ENCODE measurements at places on chromosomes 6 and 20.

DNA sequence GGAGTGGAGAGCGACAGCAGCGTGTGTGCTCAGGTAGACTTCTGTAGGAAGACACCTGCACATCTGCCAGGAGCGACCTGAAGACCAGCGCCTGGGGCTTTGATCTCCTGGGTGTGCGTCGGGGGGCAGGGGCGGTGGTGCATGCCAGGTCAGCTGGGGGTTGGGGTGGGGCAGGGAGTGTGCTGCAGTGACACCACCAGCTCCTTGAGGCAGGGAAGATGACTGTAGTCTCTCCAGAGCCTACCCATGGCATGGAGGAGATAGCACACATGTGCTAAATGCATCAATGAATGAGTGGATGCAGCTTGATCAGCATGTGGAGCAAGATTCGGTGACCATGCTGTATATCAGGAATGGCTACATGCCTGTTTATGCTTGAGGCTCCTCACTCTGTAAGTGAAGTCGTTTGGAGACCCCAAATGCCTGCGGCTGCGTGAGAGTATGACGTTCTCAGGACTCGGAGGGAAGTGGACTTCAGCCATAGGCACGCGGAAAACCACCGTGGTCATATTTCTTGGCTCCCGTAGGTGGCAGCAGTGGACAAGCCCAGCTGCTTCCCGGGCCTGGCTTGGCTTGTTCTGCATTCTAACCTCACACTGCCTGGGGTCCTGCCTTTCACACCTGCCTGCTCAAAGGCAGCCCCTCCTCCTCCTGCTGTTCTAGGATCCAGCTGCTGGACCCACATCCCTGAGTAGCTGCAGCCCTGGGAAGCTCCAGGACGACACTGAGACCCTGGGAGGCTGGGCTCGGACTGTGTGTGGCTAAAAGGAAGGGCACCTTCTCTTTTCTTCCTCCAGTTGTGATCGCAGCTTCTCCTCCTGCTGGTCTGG, 39.4 kb upstream of the KCNK16 start:
- DNase-seq, result peak; percentile 43

GRCh38 chr6:21166754-21167153, 426.8 kb upstream of the SOX4 start:
- no peak for DNase-seq

DNA sequence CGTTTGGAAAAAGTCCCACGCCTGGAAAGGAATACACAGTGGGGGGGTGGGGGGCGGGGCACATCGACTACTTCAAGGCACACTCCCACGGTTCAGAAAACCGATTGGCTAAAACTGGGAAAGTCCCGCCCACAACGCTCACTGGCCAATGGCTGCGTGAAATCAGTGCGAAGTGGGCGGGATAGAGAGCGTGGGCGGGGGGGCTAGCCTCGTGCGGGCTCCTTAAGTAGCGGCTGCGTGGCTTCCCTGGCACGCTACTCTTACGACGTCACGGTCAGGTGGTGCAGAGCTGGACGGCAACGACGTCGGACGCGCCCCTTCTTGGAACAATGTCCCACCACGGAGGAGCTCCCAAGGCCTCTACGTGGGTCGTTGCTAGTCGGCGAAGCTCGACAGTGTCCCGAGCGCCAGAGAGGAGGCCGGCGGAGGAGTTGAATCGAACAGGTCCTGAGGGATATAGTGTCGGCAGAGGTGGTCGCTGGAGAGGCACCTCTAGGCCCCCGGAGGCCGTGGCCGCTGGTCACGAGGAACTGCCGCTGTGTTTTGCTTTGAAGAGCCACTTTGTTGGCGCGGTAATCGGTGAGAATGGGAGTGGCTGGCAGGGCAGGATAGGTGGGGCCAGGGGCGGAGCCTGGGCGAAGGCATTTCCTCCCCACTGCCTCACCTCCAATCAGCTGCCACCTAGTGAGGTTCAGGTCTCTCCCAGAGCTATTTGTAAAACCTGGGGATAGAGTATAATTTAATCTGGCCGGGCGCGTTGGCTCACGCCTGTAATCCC, at the start of gene DDX43:
Gene DDX43 (plus strand): TSS at position 252 of the 778 bp plus-strand sequence. CDS start 78 bp downstream, at position 330.
- DNase-seq, result peak; percentile 47

DNA sequence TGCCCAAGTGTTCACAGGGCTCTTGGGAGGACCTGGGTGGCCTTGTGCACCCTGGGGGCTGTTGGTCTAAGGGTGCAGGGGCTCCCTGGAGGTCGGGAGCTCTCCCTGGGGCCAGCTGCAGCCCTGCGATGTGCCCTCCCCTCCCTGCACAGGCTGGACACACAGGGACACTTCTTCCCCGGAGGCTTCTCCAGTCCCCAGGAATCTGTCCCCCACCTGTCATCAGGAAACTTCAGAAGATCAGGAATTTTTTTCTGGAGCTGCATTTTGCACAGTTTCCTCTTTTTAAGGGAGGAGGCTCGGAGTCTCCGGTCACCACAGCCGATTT, 66.9 kb upstream of the BHLHE23 start:
- DNase-seq, result no peak

DNA sequence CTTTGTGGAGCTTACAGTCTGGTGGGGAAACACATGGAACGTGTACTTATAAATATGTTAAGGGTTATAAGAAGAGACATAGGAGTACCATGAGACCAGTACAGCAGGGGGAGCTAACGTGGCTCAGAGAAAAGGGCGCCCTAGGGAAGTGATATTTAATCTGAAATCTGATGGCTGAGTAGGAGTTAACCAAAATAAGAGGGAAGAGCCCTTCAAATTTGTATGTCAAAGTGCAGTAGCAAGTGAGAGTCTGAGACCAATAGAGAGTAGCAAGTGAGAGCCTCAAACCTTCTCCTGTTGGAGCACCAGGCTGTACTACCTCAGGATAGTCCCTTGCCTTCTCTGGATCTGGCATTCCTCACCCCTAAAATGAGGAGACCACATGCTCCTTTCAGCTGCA, 6.1 kb upstream of the PKIG start:
- no peak for DNase-seq

- peak; percentile 42 for DNase-seq
Observed at GRCh38 chr6:31158863-31159855, 770 bp downstream of the TCF19 start.

DNA sequence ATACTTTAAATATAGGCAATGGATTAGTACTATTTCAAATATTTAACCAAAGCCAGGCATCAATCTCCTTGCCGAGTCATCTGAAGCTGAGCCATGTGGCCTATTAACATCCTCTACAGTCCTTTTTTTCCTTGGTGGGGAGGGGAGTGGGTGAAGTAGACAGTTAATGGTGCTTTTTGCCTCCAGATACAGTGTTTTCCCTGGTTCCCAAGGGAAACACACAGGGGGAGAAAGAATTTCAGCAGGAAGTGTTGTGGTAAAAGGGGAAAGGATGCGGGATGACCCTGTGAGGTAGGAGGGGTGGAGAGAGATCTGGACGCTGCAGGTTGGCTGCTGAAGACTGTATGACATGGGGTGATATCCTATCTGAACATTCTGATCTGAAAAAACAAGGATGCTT, 9.6 kb downstream of the CLDN20 start:
- no peak for DNase-seq

DNA sequence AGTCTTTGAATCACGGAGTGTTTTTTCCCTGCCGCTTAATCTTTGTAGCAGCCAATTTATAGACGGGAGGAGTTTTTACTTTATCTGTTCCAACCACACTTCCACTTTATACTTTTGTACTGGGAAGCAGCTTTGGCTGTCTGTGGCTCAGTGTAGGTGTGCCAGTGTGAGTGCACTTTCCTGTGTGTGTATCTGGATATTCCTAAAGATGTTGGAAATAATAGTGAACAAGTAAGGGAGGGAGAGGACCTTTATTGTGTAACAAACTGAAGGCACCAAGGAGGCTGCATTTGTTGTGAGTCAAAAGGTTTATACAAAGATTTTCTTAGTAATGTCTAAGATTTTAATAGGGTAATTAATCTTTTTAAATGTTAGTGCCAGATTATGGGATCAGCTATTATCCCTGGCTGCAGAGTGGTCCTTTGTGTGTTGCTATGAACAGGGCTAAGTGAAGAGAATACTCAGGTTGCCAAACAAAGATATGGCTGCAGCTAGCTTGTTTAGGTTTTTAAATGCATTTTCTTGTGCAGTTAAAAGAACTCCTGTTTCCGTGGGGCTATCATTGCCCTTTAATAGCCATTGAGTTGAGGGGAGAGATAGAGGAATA, 226.3 kb downstream of the RNF144B start:
- DNase-seq, result no peak

- peak; percentile 58 for DNase-seq
Observed at GRCh38 chr20:57089699-57090144, 176.7 kb downstream of the BMP7 start.

DNA sequence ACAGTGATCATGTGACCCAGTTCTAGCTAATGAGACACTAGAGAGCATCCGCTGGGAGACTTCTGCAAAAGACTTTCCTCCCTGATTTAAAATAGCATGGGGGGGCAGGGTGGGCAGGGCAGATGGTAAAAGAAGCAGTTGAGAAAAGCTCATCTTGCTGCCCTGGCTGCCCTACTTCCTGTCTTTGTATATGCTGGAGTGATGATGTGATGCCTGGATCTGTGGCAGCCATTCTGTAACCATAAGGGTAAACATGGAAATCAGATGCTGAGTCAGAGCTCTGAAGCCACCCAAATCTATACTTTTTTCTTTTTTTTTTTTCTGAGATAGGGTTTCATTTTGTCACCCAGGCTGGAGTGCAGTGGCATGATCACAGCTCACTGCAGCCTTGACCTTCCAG, 25.4 kb downstream of the ZFP64 start:
- DNase-seq, result no peak

- no peak for DNase-seq
Observed at GRCh38 chr20:40493071-40493470, 196.0 kb downstream of the MAFB start.

- DNase-seq, result peak; percentile 93
Observed at GRCh38 chr6:33247977-33248642, 23.6 kb downstream of the VPS52 start.

DNA sequence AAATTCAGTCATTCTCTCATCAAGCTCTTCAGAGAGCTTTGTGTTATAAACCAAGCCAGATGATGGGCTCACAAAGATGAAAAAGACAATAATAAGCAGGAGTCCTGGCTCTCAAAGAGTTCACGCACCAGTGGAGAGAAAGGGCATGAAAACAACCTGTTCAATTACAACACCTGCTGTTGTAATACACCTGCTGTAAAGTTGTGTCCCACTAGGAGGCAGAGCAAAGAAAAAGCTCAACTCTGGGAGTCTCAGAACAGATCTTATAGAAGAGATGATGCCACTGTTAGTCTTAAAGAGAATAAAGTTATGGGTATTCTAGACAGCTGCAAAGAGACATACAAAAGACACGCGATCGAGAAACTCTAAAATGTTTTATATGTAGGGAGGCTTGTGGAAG, 100.6 kb downstream of the DCDC2 start:
- DNase-seq, result no peak

DNA sequence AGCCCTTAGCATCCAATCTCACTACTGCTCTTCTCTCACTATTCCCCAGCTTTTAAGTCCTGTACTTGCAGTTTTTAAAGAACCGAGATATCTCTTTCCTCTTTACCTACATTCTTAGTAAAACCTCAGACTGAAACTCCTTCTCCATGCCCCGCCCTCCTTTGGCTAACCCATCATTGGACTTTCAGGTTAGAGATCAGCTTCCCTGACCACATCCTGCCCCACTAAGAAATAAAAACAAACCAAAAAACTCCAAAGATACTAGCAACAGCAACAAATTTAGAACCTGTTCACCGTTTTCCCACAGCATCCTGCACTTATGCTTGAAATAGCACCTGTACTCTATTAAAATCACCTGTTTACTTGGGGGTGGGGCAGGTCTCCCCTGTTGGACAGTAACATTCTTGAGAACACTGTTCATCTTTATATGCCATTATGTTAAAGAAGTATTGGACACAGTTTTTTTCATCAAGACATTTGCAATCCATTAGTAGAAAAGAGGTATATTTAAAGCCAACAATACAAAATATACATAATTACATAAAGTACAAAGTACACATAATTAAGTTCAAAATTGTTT, 16.3 kb upstream of the SMAP1 start:
- peak; percentile 39 for DNase-seq

DNA sequence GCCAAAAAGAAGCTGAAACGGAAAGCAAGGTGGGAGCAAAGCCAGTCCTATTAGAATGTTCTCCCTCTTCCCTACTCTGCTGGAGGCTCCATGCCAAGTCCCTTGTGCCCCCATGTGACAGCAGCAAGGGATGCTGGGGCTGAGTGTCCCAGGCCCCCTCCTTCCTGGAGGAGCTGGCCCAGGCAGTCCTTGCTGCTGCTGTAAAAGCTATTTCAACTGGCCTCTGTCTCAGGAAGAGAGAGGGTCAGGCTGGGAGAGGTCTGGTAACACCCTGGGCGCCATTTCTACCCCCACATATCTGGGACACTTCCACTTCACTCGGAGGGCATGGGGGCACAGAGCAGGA, 25.0 kb downstream of the TTBK1 start:
- DNase-seq, result no peak

DNA sequence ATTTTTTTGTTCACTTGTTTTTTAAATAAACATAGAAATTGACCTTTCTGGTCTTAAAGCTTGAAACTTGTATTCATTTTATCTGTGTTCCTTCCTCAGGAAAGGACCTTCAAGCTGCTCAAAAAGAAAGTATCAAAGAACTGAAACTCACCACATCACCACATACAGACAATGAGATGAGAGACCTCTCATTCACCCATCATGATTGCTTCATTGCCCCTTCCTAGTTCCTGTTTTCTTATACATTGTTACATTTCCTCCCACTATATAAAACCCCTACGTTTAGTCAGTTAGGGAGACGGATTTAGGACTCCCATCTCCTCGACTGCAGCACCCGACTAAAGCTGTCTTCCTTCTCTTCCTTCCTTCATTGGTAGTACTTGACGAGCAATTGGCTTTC, 180.5 kb upstream of the OPRM1 start:
- DNase-seq, result no peak

DNA sequence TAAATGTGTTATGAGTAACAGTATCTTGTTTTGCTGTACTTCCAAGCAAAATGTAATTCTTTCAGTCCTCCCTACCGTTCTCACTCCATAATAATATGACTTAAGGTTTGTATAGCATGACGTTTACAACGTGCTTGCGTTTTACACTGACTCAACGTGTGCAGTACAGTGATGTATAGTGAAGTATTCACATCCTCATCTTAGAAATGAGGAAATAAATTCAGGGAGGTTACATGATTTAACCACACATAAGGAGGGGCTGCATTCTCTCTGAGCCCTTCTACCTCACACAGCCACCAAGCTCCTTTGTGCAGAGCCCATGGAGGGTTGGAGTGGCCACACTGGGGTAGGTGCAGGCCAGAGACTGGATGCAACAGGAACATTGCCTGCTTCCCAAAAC, 164.5 kb downstream of the MTHFD1L start:
- DNase-seq, result no peak

GRCh38 chr6:106799031-106799894, 169.9 kb downstream of the QRSL1 start:
- no peak for DNase-seq

DNA sequence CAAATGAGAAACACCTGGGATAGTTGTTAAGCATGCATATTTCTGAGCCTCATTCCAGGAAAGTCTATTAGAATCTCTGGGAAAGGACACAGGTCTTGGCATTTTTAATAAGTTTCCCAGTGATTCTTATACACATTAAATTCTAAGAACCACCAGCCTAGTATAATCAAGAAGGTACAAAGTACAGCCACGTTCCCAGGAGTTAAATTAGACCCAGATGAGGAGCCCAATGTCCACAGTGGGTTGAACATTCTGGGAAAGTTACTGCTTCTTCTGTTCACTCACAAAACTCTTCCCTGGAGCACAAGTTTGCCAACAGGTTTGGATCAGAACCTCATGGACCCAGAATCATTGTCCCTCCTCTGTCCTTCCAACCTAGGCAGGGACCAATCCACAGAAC, 90.4 kb downstream of the RCAN2 start:
- no peak for DNase-seq

Data from activated CD4-positive, CD25-positive, alpha-beta regulatory T cell treated with anti-CD3 and anti-CD28 coated beads, Interleukin-2, amount 50 U/mL, for 72 hours (primary cell).